ENCODE measurements at places on chromosomes 16 and 17.
A peak's percentile ranks its signal among the peaks of the same experiment; 100 is the strongest.

- DNase-seq = peak; percentile 14
Measured at GRCh38 chr17:63946440-63947363, 14.6 kb upstream of the CD79B start.

GRCh38 chr17:19937522-19937921, 40.1 kb downstream of the AKAP10 start:
- no peak for DNase-seq

- peak; percentile 57 for DNase-seq
Measured at GRCh38 chr16:50213939-50214519, 52.3 kb upstream of the ADCY7 start.

DNA sequence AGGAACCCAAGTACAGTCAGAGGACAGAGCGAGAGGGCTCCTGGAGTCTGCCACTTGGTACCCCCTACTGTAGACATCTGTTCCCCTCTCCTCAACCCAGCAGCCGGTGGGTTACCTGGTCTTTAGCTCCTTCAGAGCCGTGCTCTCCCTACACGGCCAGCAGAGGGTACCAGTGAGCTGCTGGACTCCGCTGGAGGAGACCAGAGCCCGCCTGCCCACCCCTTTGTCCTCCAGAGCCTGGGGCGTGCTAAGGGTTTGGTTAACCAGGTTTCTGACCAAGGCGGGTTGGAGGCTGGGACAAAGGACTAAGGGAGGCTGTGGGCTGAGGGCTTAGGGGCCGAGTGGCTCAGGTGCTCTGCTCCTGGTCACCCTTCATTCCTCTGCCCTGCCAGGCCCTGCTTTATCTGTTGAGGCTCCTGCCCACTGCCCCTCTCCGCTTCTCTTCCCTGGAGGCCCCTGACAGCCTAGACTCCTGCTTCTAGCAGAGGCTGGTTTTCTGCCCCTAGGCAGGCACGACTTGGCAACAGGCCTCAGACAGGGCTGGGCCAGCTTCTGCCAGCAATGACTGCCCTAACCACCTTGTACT, 2.7 kb upstream of the HSD11B2 start:
- peak; percentile 64 for DNase-seq

DNA sequence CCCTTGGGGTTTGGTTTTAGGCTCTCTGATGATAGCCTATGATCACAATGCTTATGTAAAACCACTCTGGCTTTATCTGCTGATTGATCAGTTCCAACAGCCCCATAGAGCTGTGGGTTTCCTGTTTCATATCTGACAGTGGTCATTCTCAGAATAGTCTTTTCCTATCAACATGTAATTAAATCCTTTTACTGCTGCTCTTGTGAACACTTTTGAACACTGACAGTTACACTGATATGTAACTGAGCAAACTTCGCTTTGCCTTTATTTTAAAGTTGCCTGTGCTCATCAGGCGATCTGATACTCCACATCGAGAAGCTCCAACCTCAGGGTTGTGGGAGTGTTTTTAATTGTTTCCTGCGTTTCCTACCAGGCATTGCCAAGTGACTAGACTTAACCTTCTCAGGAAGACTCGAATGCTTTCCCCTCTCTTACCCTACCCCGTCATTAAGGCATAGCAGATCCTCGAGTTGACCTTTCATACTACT, 17.3 kb upstream of the CLEC18B start:
- DNase-seq = no peak

GRCh38 chr17:57478478-57479250, 222.3 kb downstream of the MSI2 start:
- no peak for DNase-seq

DNA sequence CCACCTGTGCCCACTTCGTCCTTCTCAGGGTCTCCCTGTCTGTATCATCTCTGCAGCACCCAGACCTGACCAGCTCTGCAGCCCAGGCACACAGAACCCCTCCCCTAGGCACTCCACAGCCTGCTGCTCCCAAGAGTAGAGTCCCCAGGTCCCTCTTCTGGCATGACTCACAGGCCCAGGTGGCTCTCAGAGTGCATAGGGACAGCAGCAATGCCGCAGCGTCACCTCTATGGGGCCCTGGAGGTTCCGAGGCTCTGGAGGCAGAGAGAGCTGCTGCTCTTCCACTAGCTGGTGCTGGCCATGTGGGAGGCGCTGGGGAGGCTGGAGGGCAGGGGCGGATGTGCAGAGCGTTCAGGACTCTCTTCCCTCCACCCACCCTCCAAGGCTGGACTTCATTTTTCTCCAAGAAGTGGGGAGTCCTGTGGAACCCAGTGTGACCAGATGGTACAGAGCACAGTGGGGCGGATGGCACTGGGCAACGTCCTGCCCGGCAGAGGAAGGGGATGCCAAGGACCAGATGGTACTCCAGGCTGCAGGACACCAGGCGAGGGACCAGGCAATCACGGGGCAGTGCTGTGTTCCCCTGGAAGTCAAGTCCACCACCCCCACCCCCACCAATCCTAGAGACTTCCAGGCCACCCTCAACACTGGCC, 151.7 kb downstream of the RBFOX3 start:
- DNase-seq = no peak

GRCh38 chr16:58022601-58023371, 2.8 kb upstream of the MMP15 start:
- peak; percentile 78 for DNase-seq

GRCh38 chr17:50972577-50972976, 106.4 kb upstream of the TOB1 start:
- no peak for DNase-seq

DNA sequence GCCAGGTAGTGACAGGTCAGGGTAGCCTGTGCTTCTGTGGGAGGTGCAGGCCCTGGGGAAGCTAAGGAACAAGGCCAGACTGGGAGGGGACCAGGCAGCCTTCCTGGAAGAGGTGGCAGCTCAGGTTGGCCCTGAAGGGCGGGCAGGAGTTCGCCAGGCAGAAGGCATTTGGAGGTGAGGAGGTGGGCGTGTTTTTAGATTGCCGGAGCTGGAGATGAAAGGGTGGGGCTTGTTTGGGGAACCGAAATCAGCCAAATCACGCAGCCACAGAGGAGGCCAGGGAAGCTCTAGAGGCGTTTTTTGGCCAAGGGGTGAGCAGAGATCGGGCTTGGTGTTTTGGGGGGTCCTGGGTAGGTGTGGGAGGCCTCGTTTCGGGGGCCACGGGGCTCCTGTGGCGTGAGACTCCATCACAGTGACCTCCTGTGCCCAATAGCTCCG, 7.6 kb downstream of the ADCY7 start:
- DNase-seq = no peak

DNA sequence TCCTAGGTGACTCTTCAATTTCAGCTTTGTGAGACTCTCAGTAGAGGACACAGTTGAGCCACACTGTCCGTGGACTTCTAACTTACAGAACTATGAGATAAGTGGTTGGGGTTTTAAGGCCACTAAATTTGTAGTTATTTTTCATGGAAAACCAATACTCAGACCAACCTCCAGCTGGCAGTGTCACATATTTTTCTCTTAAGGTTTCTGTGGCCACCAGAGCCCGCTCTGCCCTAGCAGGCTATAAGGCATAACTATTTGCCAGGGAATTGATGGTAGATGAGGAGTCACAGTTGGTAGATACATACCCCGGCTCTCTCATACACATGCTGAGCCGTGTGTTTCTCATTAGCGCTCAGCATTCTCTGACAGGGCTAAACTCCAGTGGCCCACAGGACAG, 336.8 kb upstream of the MON1B start:
- no peak for DNase-seq

DNA sequence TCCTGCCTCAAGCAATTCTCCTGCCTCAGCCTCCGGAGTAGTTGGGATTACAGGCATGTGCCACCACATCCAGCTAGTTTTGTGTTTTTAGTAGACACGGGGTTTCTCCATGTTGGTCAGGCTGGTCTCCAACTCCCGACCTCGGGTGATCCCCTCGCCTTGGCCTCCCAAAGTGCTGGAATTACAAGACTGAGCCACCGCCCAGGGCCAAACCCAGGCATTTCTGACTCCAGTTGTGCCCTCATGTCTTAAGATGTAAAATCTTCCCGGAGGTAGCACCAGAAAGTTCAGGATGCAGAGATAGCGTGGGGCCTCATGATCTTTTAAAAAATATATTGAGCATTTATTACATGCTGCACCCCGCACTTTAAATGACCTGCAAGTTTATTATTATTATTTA, 12.8 kb upstream of the SMG1 start:
- no peak for DNase-seq

GRCh38 chr17:12693640-12694039, 27.9 kb downstream of the MYOCD start:
- no peak for DNase-seq

DNA sequence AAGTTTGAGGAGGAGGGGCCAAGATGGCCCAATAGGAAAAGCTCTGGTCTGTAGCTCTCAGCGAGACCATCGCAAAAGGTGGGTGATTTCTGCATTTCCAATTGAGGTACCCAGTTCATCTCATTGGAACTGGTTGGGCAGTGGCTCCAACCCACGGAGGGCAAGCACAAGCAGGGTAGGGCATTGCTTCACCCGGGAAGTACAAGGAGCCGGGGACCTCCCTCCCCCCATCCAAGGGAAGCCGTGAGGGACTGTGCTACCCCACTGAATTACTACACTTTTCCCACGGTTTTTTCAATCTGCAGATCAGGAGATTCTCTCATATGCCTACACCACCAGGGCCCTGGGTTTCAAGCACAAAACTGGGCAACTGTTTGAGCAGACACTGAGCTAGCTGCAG, 58.0 kb upstream of the EFCAB3 start:
- no peak for DNase-seq

- no peak for DNase-seq
Measured at GRCh38 chr17:78142119-78142861, 3.9 kb upstream of the C17orf99 start.

DNA sequence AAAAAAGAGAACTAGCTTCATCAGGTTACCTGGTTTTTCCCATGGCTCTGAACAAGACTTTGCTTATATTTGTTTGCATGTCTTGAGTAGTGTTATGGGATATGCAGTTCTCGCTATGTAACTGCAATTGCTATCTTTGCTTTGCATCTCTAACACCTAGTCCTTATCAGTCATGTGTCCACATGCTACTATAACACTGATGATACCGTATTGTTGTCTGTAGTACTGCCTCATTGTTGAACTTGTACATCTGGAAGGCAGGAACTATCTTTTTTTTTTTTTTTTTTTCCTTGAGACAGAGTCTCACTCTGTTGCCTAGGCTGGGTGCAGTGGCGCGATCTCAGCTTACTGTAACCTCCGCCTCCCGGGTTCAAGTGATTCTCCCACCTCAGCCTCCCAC, 2.5 kb downstream of the PSME3 start:
- DNase-seq = no peak

GRCh38 chr17:39171933-39172332, 6.0 kb upstream of the ARL5C start:
- DNase-seq = no peak

DNA sequence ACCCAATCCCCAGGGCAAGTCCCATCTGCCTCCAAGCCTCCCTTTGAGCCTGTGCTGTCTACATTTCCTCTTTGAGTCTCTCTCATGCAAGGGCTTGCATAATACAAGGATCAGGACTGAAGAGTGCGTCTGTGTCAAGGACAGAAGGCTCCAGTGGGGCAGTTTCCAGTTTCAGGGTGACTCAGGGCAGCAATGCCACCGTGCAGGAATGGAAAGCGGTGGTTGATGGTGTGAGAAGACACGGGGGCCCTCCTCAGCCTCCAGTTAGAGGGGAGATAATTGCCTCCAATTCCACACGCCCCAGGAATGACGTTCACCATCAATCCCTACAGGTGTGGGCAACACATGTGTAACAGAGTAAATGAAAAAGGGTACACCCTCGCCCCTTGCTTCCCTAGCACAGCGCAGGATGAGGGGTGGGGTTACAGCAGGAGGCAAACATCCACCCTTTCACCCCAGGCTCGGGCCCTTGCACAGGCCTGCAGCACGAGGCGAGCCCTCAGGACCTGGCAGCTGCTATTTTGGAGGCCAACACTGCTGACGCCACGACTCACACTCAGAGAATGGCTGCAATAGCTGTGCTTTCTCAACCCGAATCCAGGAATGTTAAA, 24.8 kb upstream of the SLC25A19 start:
- DNase-seq = no peak

DNA sequence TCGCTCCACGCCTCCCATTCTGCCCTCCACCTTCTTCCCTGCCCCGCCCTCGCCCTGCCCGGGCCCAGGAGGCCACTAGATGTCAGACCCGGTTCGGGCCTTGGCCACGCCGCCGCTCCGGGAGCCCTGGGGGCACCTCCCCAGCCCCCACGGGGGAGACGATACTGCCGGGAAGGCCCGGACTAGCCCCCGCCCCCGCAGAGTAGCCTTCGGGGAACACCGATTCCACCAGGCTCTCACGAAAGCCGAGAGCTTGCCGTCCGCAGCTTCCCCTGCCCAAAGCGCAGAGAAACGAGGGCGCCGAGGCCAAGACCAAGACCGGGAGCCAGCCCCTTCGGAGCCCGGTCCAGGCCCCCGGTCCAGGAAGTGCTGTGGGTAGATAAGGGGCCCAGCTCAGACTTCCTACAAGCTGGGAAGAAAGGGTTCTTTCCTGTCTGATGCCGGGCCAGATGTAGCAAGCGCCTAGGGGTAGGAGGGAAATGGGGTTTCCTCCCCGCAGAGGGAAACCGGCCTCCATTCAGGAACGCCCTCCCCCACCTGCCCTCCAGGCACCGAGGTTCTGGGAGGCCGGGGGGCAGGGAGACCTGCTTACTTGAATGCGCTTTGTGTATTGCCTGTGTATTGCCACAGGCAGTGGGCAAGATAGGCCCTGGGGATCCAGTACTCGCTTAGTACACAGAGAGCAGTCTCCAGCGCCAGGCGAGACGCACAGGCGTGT, 806 bp upstream of the CYB561 start:
- DNase-seq = no peak

DNA sequence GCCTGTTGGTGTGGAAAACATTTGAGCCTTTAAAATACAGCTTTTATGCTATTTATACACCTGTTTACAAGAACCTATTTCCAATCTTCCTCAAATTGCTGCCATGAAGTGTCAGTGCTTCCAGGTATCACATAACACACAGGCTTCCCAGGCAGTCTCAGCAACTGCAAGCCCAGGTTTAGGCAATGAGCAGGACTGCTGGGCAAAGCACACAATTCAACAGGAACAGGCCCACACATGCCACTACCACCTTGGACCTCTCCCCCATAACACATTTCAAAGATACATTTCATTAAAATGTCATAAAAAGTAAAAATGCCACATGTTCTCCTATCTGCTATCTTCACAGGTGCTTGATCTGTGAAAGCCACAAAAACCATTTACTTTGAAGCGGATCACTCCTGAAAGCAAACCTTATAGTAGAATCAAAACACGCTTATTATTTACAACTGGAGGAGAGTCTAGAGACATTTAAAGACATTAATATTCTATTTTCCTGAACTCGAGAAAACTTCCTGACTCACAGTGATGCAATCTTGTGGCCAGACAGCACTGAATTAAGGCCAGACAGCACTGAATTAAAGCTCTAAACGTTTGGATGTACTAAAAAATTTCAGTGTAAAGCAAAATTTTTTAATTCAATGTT, 31.5 kb downstream of the ANKFY1 start:
- DNase-seq = peak; percentile 39

DNA sequence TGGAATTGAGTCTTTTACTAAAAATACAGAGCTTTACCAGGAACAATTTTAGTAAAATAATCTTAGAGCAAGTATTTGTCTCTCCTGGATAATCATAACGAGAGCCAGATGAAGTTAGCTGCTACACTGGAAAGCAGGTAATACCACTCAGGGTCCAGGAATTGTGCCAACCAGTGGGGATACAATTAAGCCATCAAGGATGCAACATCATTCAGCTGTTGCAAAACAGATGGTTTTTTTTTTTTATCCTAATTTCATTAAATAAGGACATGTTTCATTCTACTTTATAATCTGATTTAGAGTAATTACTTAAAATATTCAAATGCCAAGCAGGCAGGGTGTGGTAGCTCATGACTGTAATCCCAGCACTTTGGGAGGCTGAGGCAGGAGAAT, 10.2 kb downstream of the MMD start:
- no peak for DNase-seq

- DNase-seq = no peak
Measured at GRCh38 chr17:12666718-12667117, 1.0 kb downstream of the MYOCD start.
